CD4-positive, alpha-beta T cell treated with Interleukin-17A for 1 hour (primary cell): ENCODE measurements at places on chromosomes 1 and 21.

DNA sequence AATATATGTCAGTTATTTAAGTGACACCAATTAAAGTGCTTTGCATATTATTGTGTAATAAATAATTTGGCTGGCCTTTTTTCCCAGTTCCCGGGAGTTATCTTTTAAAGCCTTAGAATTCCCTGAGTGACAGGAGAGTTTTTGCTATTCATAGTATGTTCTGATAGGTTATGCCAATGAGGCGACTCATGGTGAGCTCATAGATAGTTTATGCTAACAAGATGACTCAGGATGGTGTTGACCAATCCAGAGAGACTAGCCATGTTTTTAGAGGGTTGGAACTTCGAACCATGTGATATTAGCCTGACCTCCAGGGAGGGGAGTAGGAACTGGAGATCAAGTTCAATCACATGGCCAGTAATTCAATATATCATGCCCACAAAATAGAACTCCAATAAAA lies 310.8 kb downstream of the USP25 start:
- no peak for DNase-seq

GRCh38 chr1:58621391-58621790 lies 44.3 kb upstream of the TACSTD2 start:
- no peak for DNase-seq

- no peak for DNase-seq
Observed at GRCh38 chr1:60091195-60091715, 17.7 kb upstream of the C1orf87 start.

DNA sequence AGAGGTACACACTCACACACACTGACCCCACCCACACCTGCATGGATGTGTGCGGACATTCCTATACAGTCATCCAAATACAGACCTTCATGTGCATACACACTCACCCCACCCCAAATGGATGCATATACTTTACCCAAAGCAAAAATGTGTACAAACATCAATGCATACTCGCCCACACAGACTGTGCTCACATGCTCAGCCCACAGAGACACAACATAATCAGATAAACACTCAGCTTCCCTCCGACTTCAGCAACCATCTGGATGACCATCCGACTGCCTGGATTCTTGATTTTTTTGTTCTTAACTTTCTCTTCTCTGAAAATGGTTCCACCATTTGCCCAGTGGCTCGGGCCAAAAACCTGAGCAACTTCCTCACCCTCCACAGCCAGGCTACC lies 24.4 kb upstream of the GJB5 start:
- DNase-seq = no peak

DNA sequence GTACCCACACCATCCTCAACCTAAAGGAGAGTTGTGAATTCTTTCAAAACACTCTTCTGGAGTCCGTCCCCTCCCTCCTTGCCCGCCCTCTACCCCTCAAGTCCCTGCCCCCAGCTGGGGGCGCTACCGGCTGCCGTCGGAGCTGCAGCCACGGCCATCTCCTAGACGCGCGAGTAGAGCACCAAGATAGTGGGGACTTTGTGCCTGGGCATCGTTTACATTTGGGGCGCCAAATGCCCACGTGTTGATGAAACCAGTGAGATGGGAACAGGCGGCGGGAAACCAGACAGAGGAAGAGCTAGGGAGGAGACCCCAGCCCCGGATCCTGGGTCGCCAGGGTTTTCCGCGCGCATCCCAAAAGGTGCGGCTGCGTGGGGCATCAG lies 638 bp upstream of the OLIG2 start:
- no peak for DNase-seq
